ENCODE measurements at places on chromosomes 12 and 14.

GRCh38 chr12:111150360-111150759 is 218.5 kb downstream of the PHETA1 start:
- no peaks in the 10 kb centered on the region for H3K4me1 ChIP-seq
- H3K36me3 ChIP-seq = no peaks in the 10 kb centered on the region
- no peaks in the 10 kb centered on the region for H3K27me3 ChIP-seq
- no peak overlapping the region for H3K27ac ChIP-seq

DNA sequence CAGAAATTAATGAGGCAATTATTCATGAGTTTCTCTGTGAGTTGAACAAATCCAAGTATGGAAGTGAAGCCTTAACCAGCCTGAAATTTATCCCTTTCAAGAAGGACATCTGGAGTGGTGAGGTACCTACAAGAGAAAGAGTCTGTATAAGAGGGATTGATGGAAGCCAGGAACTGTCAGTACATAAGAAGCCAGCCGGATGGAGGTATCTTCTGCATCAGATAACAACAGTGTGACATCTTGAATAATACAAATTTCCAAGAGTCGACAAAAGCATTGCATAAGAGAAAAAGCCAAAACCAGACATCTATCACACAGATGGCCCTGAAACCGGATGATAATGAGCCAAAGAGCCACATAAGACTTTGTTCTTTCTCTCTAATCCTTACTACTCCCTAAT is 781.2 kb downstream of the FLRT2 start:
- no peak overlapping the region for H3K4me3 ChIP-seq
- no peak for DNase-seq
- H3K4me1 ChIP-seq = no peaks in the 10 kb centered on the region
- no peaks in the 10 kb centered on the region for H3K36me3 ChIP-seq
- H3K27ac ChIP-seq = no peak overlapping the region
- no peaks in the 10 kb centered on the region for H3K27me3 ChIP-seq

DNA sequence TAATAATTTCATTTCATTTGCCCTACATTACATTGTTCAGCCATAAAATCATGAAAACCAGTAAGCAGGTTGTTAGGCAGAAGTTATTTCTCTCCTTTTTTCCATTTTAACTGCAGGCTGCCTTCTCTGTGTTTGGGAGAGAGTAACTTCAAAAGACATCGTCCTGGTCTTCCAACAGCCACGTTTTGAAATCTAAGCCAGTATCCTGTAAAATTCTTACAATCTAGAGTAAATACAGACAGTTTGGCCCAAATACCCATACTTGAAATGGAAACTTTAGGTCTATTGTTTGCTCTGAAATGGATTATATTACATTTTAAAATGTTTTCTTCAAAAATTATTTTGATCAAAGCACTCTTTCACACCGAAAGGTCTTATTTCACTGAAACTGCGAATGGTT is 66.1 kb upstream of the SLCO1C1 start:
- no peaks in the 10 kb centered on the region for H3K36me3 ChIP-seq
- peak overlapping the region; percentile 73 for H3K27ac ChIP-seq
- peak overlapping the region; percentile 52 for H3K4me3 ChIP-seq
- peaks cover 68% of the 10 kb centered on the region for H3K4me1 ChIP-seq
- DNase-seq = no peak
- H3K27me3 ChIP-seq = no peaks in the 10 kb centered on the region

GRCh38 chr12:100211698-100212097 is 11.1 kb downstream of the ACTR6 start:
- no peak for DNase-seq
- H3K36me3 ChIP-seq = peaks cover 20% of the 10 kb centered on the region
- H3K4me1 ChIP-seq = no peaks in the 10 kb centered on the region
- no peaks in the 10 kb centered on the region for H3K27me3 ChIP-seq
- no peak overlapping the region for H3K4me3 ChIP-seq
- no peak overlapping the region for H3K27ac ChIP-seq

- no peaks in the 10 kb centered on the region for H3K4me1 ChIP-seq
- H3K4me3 ChIP-seq = no peak overlapping the region
- DNase-seq = no peak
- H3K36me3 ChIP-seq = peaks cover 21% of the 10 kb centered on the region
Measured at GRCh38 chr14:20999591-20999990, 498 bp downstream of the SLC39A2 start.

GRCh38 chr12:57724936-57725740 is 13.4 kb downstream of the AGAP2 start:
- H3K36me3 ChIP-seq = peaks cover 16% of the 10 kb centered on the region
- H3K27me3 ChIP-seq = no peaks in the 10 kb centered on the region
- no peak overlapping the region for H3K27ac ChIP-seq
- no peak overlapping the region for H3K4me3 ChIP-seq

GRCh38 chr12:70686299-70686698 is 49.1 kb upstream of the PTPRB start:
- no peaks in the 10 kb centered on the region for H3K4me1 ChIP-seq
- H3K4me3 ChIP-seq = no peak overlapping the region
- no peaks in the 10 kb centered on the region for H3K27me3 ChIP-seq
- no peak for DNase-seq
- no peaks in the 10 kb centered on the region for H3K36me3 ChIP-seq
- no peak overlapping the region for H3K27ac ChIP-seq

- no peaks in the 10 kb centered on the region for H3K36me3 ChIP-seq
- H3K27ac ChIP-seq = no peak overlapping the region
- no peaks in the 10 kb centered on the region for H3K27me3 ChIP-seq
- H3K4me1 ChIP-seq = peaks cover 5% of the 10 kb centered on the region
Measured at GRCh38 chr12:4996714-4997113, 47.0 kb upstream of the KCNA5 start.

DNA sequence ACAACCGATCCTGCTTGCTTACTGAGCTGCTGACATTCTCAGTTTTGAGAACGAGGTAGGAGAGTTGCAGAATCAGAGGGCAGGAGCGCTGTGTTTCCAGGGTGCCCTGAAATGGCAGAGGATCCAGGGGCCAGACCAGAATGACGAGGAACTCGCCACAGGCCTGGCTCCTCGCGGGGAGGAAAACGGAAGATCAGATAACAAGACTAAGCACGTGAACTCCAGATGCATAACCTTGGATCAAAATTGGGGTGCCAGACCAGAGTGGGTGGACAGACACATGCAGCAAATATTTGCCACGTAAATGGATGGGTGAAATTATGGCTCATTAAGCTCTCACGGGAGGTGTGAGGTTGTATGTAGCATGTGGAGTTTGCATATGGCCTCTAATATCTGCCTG is 46.5 kb downstream of the ELK3 start:
- no peak overlapping the region for H3K27ac ChIP-seq
- no peak for DNase-seq
- no peaks in the 10 kb centered on the region for H3K27me3 ChIP-seq

DNA sequence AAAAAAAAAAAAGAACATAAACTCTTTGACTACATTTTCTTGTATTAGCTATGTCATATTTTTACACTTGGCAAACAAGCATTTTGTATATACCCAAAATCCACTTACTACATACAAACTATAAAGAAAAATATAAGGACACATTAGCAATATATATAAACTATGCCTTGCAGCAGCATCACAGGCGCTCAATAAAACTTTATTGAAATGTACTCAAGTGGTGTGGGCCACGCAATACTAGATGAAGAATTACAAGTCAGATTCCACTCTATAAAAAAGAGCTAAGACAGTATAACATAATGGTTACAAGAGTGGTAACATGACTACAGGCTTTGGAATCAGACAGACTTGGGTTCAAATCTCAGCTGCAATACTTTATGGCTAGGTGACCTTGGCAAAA is 3.1 kb upstream of the AP4S1 start:
- H3K27ac ChIP-seq = no peak overlapping the region
- peaks cover 39% of the 10 kb centered on the region for H3K4me1 ChIP-seq
- H3K27me3 ChIP-seq = no peaks in the 10 kb centered on the region
- DNase-seq = no peak
- H3K36me3 ChIP-seq = no peaks in the 10 kb centered on the region

DNA sequence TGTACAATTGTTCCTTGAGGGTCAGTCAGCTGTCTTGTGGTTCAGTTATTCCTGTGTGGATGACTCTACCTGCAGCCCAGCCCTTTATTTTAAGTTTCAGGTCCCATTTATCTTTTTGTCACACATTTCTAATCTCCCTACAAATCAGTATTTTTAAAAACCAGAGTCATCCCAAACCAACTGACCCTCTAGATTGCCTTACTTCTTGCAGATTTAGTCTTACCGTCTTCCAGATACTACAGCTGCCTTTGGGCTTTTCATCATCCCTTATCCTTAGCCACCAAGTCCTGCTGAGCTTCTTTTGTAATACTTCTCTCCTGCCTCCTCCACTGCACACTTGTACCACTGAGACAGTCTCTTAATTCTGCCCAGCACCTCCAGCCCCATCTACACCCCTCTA is 54.9 kb downstream of the PRKCH start:
- H3K27ac ChIP-seq = no peak overlapping the region
- H3K36me3 ChIP-seq = no peaks in the 10 kb centered on the region
- no peak for DNase-seq
- no peaks in the 10 kb centered on the region for H3K27me3 ChIP-seq
- H3K4me1 ChIP-seq = no peaks in the 10 kb centered on the region

DNA sequence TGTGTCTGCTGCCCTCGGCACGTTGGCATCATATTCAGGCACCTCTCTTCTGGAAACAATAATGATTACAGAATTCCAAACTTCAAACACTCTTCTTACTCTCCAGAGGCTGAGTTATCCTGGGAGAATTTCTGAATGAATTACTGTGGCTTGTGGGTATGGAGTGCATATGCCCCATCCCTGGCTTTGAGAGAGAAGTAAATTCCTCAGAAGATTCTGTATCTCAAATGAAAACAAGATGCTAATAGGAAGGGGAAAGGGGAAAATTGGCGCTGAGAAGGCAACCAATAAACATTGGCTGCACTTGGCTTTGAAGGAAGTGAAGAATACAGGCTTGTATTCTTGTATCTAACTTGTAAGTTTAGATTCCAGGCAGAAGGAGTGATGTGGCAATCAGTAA is 132.0 kb upstream of the NOVA1 start:
- no peak for DNase-seq
- no peaks in the 10 kb centered on the region for H3K4me1 ChIP-seq
- H3K4me3 ChIP-seq = no peak overlapping the region

GRCh38 chr14:64556526-64556925 is 6.8 kb downstream of the PPP1R36 start:
- no peaks in the 10 kb centered on the region for H3K4me1 ChIP-seq
- no peaks in the 10 kb centered on the region for H3K27me3 ChIP-seq
- H3K27ac ChIP-seq = no peak overlapping the region
- DNase-seq = no peak
- no peaks in the 10 kb centered on the region for H3K36me3 ChIP-seq

- no peak overlapping the region for H3K4me3 ChIP-seq
- H3K4me1 ChIP-seq = peaks cover 3% of the 10 kb centered on the region
Measured at GRCh38 chr14:99177886-99178835, 93.8 kb downstream of the BCL11B start.
